T-helper 2 cell treated with Interferon-gamma antibody and Interleukin-4, amounts not matched to agents 5 μg/mL and 100 μg/mL, for 36 hours (primary cell): ENCODE measurements at places on chromosomes 1 and 21.

DNA sequence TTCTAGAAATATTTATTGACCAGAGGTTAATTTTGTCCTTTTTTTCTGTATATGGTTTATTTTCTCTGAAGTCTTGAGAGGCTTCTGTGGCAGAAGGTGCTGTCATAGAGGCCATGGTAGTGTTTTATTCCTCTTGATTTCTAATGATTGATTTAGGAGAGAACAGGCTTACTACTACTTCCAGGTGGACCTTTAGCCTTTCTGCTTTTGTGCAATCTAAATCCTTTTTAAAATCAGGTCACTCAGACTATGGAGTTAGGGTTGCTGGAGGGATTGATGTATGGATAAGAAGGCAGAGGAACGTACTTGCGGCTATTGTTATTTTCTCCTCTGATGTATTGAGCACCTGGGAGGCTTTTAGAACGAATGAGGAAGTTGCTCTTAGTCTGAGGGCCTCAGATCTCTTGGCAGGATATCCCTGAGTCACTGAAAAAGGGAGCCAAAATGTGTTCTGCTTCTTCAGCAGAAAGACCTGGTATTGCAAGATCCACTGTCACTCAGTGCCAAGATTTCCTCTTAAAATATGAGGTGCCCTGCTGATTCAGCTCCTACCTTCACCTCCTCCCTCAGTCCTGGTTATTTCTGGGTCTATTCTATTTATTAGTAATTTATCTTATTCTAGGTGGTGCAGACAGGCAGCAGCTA lies 277.4 kb downstream of the ZNF648 start:
- DNase-seq, result no peak
- no peak overlapping the region for H3K4me3 ChIP-seq
- H3K27ac ChIP-seq, result no peak overlapping the region
- no peaks in the 10 kb centered on the region for H3K36me3 ChIP-seq
- H3K27me3 ChIP-seq, result no peaks in the 10 kb centered on the region

- H3K27me3 ChIP-seq, result no peaks in the 10 kb centered on the region
- H3K27ac ChIP-seq, result no peak overlapping the region
- DNase-seq, result no peak
- no peaks in the 10 kb centered on the region for H3K4me1 ChIP-seq
Measured at GRCh38 chr1:220076861-220077762, 12.5 kb downstream of the BPNT1 start.

- no peak for DNase-seq
- H3K4me3 ChIP-seq, result peak overlapping the region; percentile 50
- H3K4me1 ChIP-seq, result no peaks in the 10 kb centered on the region
- H3K27ac ChIP-seq, result no peak overlapping the region
- peaks cover 36% of the 10 kb centered on the region for H3K27me3 ChIP-seq
Measured at GRCh38 chr1:166920561-166921475, 44.8 kb upstream of the TADA1 start.

- no peaks in the 10 kb centered on the region for H3K27me3 ChIP-seq
- no peak for DNase-seq
- no peak overlapping the region for H3K27ac ChIP-seq
- H3K4me1 ChIP-seq, result peaks cover 34% of the 10 kb centered on the region
- H3K36me3 ChIP-seq, result peaks cover 35% of the 10 kb centered on the region
Measured at GRCh38 chr1:221740993-221741702, 741 bp downstream of the DUSP10 start.

DNA sequence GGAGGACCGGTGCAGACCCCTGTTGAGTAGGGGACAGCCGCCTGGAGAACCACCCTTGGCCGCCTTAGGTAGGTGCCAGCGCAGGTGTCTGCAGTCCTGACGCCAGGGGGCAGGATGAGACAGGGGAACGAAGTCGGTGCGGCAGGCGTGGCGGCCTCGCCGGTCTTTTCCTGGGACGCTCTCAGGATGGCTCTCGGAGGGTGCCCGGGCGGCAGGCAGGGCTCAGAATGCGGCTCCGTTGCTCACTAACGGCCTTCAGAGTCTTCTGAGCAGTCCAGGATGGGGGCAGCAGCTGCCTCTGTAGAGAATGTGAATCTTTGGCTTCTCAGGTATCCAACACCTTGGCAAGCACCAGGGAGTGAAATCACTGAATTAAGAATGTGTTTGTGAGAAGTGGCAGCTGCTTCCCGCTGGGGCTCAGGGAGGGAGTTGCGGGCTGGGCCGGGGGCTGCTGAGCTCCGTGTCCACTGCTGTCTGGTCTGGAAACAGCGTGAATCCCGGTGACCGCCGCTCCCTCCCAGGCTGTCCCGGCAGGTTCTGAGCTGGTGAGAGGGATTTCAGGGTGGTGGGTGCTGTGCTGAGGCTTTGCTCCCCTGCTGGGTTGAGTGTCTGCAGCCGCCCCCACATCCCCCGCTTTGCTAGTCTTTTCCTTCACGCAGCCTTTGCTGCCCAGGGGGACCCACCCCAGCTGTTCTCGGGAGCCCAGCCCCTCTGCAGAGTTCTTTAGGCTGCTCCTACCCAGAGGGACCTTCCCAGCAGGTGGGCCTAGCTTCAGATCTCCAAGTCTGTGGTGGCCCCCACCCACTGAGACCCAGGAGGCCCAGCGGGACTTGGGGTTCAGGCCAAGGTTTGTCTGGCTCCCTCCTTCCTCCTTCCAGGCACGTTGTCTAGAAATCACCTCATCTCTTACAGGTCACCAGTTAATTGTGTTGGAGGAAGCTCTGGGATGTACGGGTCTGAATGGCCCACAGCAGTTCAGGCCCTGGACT lies 11.1 kb upstream of the C1orf174 start:
- no peaks in the 10 kb centered on the region for H3K36me3 ChIP-seq
- H3K27me3 ChIP-seq, result no peaks in the 10 kb centered on the region
- H3K27ac ChIP-seq, result no peak overlapping the region
- H3K4me1 ChIP-seq, result peaks cover 6% of the 10 kb centered on the region
- no peak overlapping the region for H3K4me3 ChIP-seq

- H3K27me3 ChIP-seq, result no peaks in the 10 kb centered on the region
- no peak overlapping the region for H3K4me3 ChIP-seq
- DNase-seq, result no peak
- H3K27ac ChIP-seq, result no peak overlapping the region
Measured at GRCh38 chr1:70843452-70843851, 204.2 kb downstream of the PTGER3 start.

GRCh38 chr1:99877568-99877967 lies 27.4 kb downstream of the AGL start:
- H3K4me1 ChIP-seq, result no peaks in the 10 kb centered on the region
- peaks cover 10% of the 10 kb centered on the region for H3K36me3 ChIP-seq
- H3K27ac ChIP-seq, result no peak overlapping the region
- H3K27me3 ChIP-seq, result no peaks in the 10 kb centered on the region

DNA sequence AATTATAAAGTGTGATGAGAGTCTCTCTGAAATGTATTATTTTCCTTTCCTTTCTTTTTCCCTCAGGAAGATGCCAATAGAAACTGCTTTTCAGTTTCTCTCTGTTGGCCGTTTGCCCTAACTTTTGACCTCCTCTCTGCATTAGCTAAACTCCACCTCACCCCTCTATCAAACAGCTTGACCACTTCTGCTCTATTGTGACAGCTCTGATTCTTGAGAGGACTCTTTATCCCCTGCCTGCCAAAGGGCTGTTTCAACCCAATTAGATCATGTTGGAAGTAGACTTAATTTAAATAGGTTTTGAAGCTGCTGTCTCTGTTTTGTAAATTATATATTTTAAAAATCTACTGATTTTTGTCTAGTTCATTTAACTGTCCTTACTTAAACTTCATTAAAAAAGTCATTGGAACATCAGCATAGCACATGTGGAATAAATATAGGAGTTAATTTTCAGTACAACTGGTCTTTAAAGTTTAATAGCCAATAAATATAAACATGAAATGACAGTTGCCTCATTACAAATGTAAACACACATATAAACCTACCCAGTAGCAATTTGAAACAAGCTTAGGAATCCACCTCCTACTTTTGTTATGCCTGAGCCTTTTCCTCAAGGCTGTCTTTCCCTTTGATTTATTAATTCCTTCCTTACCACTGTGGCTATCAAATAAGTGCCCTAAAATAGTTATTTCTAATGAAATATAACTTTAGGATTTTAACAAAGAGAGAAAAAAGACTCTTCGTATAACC lies 152.0 kb downstream of the CHRM3 start:
- H3K27me3 ChIP-seq, result no peaks in the 10 kb centered on the region
- no peak for DNase-seq
- H3K4me3 ChIP-seq, result no peak overlapping the region
- H3K27ac ChIP-seq, result no peak overlapping the region
- no peaks in the 10 kb centered on the region for H3K36me3 ChIP-seq

- H3K4me3 ChIP-seq, result peak overlapping the region; percentile 88
- peaks cover 33% of the 10 kb centered on the region for H3K4me1 ChIP-seq
- DNase-seq, result no peak
- H3K36me3 ChIP-seq, result peaks cover 17% of the 10 kb centered on the region
- peaks cover 31% of the 10 kb centered on the region for H3K27me3 ChIP-seq
- peak overlapping the region; percentile 89 for H3K27ac ChIP-seq
Measured at GRCh38 chr1:231422798-231423309, 767 bp upstream of the EGLN1 start.

GRCh38 chr1:115300087-115300876 lies 37.8 kb downstream of the NGF start:
- H3K27ac ChIP-seq, result no peak overlapping the region
- H3K27me3 ChIP-seq, result peaks cover 7% of the 10 kb centered on the region
- no peak overlapping the region for H3K4me3 ChIP-seq
- no peaks in the 10 kb centered on the region for H3K36me3 ChIP-seq
- DNase-seq, result no peak

DNA sequence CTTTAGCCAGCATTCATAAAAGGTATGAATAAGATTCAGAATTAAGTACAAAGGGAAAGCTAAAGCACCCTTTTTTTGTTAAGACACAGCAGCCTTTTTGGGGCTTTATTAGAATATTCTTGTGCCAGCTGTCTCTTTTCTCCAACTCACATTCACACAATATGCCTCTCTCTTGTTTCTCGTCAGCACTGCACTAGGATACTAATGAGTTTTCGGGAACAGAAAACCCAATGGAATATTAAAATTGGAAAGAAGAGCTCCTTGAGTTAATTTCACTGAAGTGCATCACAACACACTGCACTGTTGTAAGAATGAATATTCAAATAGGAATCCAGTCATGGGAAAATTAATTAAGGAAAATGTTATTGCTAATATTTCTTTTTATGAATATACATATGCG lies 410.4 kb upstream of the BEND5 start:
- H3K27me3 ChIP-seq, result no peaks in the 10 kb centered on the region
- DNase-seq, result no peak
- no peaks in the 10 kb centered on the region for H3K36me3 ChIP-seq
- no peak overlapping the region for H3K27ac ChIP-seq

DNA sequence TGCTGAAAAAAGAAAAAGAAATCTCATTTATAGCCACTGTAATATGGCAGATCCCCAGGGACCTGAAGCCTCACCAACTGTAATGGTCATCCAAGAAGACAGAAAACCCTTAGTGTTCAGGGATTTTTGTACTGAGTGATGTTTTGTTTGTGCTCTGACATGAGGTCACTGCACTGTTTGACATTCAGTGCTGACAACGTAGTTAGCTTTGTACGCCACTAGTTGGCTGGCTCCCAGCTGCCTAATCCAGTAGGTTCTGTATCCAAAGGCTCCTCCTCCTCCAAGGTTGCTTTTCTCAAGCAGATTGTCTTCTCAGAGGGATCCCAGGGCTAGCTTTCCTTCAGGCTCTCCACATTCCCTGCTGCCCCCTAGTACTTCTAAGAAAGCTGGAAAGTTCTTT lies 9.5 kb upstream of the YRDC start:
- no peak overlapping the region for H3K4me3 ChIP-seq
- H3K27ac ChIP-seq, result no peak overlapping the region
- DNase-seq, result no peak
- no peaks in the 10 kb centered on the region for H3K4me1 ChIP-seq

GRCh38 chr1:224245188-224245587 lies 62.1 kb downstream of the DEGS1 start:
- DNase-seq, result no peak
- H3K27me3 ChIP-seq, result no peaks in the 10 kb centered on the region
- H3K27ac ChIP-seq, result peak overlapping the region; percentile 93
- peaks cover 37% of the 10 kb centered on the region for H3K36me3 ChIP-seq
- H3K4me3 ChIP-seq, result peak overlapping the region; percentile 51

- H3K4me1 ChIP-seq, result no peaks in the 10 kb centered on the region
- no peak for DNase-seq
- H3K4me3 ChIP-seq, result no peak overlapping the region
- H3K27ac ChIP-seq, result no peak overlapping the region
Measured at GRCh38 chr1:173383351-173383750, 93.8 kb upstream of the PRDX6 start.

- H3K27me3 ChIP-seq, result peaks cover 10% of the 10 kb centered on the region
- H3K36me3 ChIP-seq, result no peaks in the 10 kb centered on the region
- peaks cover 4% of the 10 kb centered on the region for H3K4me1 ChIP-seq
- no peak within 1 kb of the TSS for H3K27ac ChIP-seq
- no peak within 1 kb of the TSS for H3K4me3 ChIP-seq
Measured at GRCh38 chr1:247548769-247549182, at the start of gene GCSAML. GCSAML (plus strand) TSS chr1:247549134; CDS start chr1:247549192, 58 bp downstream.

DNA sequence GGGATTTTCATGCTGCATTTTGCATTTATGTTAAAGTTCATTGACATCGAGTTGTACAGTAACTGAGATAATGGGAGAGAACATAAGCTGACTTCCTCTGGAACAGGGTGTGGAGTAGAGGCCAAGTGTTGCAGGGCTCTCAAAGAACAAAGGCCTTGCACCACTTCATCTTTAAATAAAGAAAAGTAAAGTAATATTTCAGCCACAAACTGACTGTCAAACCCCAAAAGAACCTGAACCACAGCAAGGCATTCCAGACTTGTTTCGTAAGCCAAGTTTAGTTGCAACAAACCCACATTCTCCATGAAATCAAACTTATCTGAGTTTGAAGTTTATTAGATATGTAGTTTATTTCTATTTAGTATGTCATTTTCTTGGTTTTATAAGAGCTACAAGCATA lies 19.1 kb upstream of the HMGCS2 start:
- H3K4me3 ChIP-seq, result no peak overlapping the region
- H3K27ac ChIP-seq, result peak overlapping the region; percentile 7
- DNase-seq, result no peak
- H3K4me1 ChIP-seq, result peaks cover 30% of the 10 kb centered on the region
- no peaks in the 10 kb centered on the region for H3K36me3 ChIP-seq
